Cortex of kidney (tissue), 1 donor: ENCODE measurements at places on chromosomes 3 and 15.

GRCh38 chr3:11727207-11727606 is 83.5 kb upstream of the VGLL4 start:
- no peak for DNase-seq

DNA sequence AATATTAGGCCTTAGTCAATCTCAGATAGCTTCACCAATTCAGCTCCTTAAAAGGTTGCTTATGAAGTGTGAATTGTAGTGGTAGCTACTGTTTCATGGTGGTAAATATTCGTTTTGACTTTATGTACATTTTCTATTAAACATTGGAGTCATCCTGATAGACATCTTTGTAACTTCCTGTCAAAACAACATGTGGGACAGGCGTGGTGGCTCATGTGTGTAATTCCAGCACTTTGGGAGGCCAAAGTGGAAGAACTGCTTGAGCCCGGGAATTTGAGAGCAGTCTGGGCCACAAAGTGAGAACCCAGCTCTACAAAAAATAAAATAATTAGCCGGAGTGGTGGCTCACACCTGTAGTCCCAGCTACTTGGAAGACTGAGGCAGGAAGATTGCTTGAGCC is 2.0 kb upstream of the TRIM59 start:
- DNase-seq = no peak

DNA sequence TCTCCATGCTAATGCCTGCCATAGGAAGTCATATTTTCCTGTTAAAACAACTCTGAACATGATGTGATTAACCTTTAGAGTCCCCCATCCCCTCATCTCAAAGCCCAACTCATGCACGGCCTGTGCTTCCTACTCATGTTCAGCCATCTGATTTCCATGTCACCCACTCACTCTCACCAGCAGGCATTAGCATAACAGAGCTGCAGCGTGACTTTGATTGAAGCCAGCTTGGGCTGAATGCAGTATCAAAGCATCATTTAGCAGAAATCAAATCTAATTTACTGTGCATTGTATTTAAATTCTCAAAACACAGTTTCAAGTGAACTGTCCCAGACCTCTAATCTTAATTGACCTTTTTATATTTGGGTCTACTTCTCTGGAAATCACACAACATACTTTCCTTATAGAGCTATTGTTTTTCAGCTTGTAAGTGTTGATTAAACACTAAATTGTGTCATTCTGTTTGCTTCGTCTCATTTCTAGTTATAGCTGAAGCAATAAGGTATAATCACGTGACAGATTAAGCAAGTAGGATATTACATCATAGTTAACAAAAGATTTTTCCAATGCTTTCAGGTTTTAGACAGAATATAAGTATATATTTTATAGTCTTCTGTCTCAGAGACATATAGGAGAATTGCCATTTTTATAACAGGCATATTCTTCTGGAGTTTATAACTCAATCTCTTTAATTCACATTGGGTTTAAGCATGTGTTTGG is 501.5 kb downstream of the ROBO2 start:
- no peak for DNase-seq

- DNase-seq = no peak
Measured at GRCh38 chr15:86300390-86301125, 220.9 kb downstream of the AGBL1 start.
